ENCODE measurements at places on chromosomes 6 and 20.
A peak's percentile ranks its signal among the peaks of the same experiment; 100 is the strongest.

DNA sequence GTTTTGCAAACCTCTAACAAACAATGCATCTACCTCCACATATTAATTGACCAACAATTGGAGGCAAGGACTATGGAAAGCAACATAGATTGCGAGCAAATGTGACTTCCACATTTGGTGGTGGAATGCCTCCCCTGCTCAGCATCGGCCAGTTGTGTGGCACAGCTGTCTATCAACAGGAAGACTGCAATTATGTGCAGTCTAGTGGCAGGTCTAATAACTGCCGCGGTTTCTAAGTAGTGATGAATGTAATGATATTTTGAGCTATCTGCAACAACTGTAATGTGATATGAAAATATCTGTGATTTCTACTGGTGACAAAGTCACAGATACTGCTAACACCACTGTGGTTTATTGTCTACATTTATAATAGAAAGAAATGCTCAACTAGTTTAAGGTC lies 56.8 kb downstream of the NCR2 start:
- no peak for DNase-seq

DNA sequence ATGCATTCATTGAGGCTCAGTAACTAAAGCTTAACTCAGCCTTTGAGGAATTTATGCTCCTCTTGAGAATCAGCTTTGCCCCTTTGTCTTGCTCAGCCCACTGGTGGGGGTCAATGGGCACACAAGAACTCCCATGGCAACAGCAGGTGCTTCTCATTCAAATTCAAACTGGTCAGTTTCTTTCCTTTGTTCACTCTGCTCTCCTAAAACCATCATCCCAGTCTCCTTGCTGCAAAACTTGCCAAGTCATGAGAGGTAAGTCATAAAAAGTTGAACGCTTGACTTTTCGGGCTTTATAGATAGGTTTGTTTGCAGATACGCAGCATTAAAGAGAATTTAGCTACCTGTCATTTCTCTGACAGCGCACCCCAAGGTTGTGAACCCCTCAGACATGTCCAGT lies 146.8 kb downstream of the TFAP2A start:
- peak; percentile 33 for DNase-seq

GRCh38 chr6:111747396-111747795 lies 125.9 kb downstream of the FYN start:
- no peak for DNase-seq

DNA sequence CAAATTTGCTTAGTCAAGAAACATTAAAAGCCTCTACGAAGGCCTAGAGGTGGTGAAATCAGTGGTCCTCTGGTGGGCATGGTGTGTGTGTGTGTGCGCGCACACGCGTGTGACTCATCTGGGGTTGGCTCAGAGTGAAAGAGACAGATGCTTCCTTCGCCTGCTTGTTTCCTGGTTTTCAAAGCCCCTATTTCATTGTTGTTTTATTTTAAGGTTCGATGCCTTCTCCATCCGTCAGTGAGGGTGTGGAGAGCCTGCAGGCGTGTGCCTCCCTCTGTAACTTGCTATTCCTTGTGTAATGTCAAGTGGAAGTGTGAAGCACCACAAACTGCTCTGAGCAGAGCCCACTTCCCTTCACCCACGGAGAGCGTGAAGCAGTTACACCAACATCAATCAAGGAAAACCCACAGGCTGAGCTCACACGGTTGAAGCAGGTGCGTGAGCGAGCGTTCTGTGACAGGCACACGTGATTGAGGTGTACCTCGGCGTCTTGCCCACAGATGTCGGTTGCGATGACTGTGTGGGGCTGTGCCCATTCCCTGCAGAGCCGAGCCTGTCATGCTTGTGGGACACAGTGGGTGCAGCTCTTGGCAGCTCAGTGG lies 233.9 kb downstream of the PRL start:
- no peak for DNase-seq

DNA sequence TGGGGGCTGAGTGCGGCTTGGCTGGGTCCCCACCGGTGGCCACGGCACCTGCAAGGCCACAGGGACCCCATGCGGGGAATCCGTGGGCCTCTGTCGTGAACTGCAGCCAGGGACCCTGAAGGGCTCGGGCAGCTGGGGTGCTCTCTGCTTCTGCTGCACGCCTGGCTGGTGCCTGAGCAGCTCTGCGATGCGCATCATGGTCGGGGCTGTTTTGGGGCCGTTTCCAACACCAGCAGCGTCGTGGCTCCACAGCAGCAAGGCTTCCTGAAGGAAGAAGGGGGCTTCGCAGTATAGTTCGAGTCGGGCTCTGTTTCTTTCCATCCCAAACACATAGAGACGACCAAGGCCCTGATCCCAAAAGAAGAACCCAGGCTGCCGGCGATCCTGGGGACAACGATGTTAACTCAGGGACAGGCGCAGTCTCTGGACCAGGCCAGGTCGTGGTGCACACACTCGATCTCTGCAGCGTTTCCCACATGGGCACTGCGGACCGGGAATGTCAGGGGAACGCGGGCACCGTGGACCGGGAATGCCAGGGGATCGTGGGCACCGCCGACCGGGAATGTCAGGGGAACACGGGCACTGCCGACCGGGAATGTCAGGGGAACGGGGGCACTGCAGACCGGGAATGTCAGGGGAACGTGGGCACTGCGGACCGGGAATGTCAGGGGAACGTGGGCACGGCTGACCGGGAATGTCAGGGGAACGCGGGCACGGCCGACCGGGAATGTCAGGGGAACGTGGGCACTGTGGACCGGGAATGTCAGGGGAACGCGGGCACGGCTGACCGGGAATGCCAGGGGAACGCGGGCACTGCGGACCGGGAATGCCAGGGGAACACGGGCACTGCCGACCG lies 36.8 kb upstream of the BHLHE23 start:
- no peak for DNase-seq

- DNase-seq = peak; percentile 33
Measured at GRCh38 chr6:52049252-52050050, 38.0 kb downstream of the PKHD1 start.

- DNase-seq = no peak
Measured at GRCh38 chr20:5467086-5467485, 150.3 kb upstream of the PROKR2 start.

DNA sequence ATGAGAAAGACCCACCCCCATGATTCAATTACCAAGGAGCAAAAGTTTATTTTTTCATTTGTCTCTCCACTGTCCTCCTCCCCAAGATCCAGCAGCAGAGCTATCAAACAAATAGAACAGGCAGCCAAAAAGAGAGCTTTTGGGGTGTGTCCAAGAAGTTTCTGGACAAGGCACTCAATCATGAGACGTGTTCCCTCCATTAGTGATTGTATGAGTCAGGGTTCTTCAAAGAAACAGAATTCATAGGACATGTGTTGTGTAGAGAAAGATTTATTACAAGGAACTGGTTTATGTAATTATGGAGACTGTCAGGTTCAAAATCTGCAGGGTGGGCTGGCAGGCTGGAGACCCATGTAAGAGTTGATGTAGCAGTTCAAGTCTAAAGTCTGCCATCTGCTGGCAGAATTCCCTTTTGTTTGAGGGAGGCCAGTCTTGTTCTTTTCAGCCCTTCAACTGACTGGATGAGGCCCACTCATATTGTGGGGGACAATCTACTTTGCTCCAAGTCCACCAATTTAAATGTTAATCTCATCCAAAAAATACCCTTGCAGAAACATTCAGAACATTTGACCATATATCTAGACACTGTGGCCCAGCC lies 248.1 kb upstream of the OPRM1 start:
- peak; percentile 29 for DNase-seq

- DNase-seq = no peak
Measured at GRCh38 chr6:125157725-125158124, 4.2 kb downstream of the TPD52L1 start.

DNA sequence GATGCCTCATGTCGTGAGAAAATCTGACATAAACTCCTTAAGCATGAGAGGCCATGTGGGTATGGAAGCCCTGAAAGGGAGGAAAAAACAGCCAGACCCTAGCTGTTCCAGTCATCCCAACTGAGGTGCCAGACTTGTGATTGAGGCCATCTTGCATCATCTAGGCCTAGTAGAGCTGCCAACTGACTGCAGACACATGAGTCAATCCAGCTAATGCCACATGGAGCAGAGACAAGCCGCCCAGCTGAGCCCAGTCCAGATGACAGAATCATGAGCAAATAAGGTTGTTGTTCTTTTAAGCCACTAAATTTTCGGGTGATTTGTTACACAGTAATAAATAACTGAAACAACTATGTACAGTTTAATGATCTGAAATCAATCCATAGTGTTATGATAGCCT lies 680.9 kb downstream of the MAFB start:
- DNase-seq = no peak

- DNase-seq = no peak
Measured at GRCh38 chr6:140871911-140872310, 1260.8 kb upstream of the GJE1 start.

- no peak for DNase-seq
Measured at GRCh38 chr6:80249897-80250296, 143.4 kb downstream of the BCKDHB start.

GRCh38 chr20:44704551-44704971 lies 10.6 kb upstream of the CCN5 start:
- no peak for DNase-seq

- no peak for DNase-seq
Measured at GRCh38 chr6:151112130-151112529, 127.6 kb upstream of the AKAP12 start.

DNA sequence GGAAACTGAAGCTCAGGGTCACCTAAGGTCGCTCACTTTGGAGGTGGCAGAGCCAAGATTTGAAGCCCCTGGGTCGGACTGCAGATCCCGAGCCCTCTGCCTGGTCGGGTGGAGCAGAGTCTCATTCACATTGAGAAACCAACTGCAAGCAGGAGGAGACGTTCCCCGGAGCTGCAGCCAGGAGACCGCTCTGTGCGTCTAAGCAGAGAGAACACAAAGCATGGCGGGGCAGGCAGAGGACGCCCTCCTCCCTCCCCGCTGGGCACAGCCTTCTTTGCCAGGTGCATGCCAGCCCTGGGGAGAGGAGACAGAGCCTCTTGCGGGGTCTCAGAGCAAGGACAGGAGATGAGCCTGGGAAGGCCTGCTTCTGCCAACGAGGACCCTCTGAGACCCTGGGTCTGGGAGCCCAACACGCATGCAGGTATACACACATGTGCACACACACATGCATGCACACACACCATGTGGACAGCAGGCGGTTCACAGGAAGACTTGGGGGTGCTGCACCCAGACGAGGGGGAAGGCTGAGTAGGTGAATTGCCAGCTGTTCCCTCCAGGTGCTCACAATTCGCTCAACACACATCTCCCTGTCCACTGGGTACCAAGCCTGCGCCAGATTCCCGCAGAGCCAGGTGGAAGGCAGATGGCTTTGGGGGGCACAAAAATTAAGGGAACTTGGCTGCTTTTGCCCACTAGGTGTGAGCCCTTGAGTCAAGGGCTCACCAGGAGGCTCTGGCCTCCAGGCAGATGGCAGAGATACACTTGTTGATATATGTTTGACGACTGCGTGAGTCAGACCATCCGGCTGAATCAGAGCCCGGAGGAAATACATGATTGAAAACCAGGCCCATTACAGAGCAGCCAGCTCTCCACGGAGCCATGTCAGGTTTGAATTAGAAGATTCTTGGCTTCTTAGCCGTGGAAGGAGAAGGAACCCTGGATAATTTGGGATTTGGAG lies 5.5 kb upstream of the NTSR1 start:
- DNase-seq = no peak

DNA sequence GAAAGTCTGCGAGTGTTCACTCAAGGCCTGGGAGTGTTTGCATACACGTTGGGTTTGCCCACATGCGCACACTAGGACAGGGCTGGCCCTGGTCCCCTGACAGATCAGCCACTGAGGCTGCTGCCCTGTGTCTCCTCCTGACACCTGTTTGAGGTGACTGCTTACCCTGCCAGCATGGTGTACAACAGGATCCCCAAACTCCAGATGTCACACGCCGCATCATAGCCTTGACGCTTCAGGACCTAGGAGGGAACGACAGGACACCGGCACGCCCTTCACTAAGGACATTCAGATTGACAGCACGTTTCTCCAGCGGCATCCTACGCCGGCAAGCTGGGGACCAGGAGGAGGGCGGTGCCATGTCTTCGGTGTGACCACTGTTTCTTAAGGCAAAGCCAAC lies 37.0 kb upstream of the MPC1 start:
- DNase-seq = no peak

- no peak for DNase-seq
Measured at GRCh38 chr6:106535012-106535411, 94.3 kb downstream of the RTN4IP1 start.

DNA sequence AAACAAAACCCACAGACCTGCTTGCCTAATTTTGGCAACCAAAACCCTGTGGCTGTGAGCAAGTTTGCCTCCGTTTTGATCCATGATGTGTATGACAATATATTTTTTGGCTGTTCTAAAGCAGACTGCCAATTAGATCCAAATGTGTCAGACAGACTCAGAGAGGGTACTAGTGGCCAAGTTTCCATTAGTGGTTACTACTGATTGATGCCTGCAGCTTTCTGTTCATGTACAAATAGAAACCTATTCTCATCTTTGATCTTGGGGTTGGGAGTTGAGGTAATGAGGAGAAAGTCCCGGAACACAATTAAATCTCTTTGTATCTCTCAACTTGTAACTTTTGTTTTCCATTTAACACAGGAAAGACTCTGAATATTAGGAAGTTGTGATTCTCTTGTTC lies 100.9 kb downstream of the RNF144B start:
- DNase-seq = no peak

DNA sequence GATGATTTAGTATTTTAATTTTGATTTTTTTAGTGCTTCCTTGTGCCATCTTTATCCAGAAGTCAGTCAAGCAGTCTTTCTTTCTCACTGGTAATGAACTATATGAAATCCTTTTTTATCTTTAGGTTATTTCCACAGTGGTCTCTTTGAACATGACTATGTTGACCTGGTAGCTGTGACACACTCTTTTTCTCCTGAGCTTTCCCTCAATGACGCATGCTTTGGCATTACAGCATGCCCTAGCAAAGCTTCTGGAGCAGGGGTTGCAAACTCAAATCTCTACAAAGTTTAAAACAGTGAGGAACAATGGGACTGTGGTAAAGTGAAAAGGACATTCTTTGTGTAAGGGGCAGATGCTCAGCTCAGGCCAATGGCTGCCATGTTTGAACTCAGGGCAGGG lies 4.5 kb upstream of the PLAGL1 start:
- no peak for DNase-seq

- no peak for DNase-seq
Measured at GRCh38 chr6:5960456-5960855, 46.3 kb downstream of the NRN1 start.

DNA sequence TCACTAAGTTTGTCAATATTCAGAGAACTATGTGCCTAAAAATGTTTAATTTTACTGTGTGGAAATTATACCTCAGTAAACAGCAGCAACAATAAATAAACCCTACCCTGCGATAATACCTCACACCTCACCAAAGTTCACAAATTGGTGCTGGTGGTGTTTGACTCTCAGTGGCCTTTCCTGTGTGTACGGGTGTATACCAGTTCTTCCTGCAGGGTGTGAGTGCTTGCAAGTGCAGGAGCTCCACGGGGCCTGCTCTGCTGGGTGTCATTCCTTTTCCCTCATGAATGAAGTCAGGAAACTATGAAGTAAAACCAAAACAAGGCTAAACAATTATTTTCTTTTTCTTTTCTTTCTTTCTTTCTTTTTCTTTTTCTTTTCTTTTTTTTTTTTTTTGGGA lies 4.1 kb upstream of the ENPP5 start:
- no peak for DNase-seq

DNA sequence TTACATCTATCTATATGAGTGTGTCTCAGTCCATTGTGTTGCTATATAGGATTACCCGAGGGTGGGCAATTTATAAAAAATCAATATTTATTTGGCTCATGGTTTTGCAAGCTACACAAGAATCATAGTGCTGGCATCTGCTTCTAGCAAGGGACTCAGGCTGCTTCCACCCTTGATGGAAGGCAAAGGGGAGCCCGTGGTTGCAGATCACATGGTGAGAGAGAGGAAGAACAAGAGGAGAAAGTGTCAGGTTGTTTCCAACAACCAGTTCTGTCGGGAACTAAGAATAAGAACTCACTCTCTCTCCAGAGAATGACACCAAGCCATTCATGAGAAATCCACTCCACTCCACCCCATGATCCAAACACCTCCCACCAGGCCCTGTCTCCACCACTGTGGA lies 48.2 kb upstream of the TENT5A start:
- DNase-seq = no peak

Data from iPS DF 6.9 (cell line).